MV-4-11 (cell line): ENCODE measurements at places on chromosomes 2 and 18.

- DNase-seq: no peak
These were observed 10.6 kb downstream of the CFLAR start for GRCh38 chr2:201126308-201127151.

DNA sequence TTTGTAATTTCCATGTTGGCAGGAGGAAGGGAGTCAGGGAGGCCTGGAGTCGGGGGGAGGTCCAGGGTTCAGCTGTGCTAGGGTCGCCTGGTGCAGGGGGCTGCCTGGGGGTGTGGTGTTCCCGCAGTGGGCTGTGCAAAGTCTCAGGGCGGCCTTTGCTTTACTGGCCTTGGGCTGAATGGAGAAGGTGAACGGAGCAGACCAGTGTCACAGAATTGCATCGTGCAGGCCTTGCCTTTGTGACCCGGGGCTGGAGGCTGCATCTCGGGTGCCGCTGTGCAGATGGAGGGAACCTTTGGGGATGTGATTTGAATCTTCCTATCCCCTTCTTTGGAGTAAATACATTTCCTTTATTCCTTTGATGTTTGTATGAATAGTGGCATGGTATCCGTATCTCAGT is 8.8 kb downstream of the SNTG2 start:
- DNase-seq: no peak

DNA sequence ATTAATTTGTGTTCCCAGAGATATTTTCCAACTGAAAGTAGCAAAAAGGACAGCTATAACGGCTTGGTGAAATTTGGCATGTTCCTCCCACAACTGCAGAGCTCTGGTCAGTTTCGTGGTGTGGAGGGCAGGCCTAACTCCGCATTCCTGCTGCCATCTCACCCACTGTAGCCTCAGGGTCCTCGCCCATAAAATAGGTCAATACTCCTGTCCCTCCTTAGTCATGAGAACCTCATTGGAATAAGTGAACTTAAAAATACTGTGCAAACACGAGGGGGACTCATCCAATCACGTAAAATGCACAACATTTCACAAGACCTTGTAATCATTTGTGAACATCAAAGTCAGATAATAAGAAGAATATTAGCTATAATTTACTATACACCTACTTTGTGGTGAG is 143.5 kb upstream of the NCKAP5 start:
- no peak for DNase-seq

- no peak for DNase-seq
These were observed 68.6 kb downstream of the LPIN1 start for GRCh38 chr2:11814979-11815510.

DNA sequence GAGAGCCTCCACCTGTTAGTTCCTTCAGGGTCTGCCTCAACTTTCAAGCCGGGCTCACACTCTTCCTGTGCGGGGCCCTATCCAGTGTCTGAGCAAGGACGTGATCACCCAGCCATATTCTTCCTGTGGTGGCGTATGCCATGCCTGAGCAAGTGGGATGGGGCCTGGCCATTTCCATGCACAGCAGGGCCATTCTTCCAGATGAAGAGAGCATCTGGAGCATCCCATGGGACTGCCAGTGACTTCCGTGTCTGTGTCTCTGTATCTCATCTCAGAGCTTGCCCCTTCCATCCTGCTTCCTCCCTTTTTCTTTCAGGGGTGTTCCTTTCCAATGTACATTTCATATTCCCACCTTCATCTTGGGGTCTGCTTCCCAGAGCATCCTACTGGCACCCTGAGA is 20.2 kb downstream of the SCG2 start:
- no peak for DNase-seq

- DNase-seq: no peak
These were observed 125.2 kb upstream of the PIK3C3 start for GRCh38 chr18:41829647-41830516.

GRCh38 chr2:178718283-178718682 is 88.9 kb downstream of the TTN start:
- no peak for DNase-seq

DNA sequence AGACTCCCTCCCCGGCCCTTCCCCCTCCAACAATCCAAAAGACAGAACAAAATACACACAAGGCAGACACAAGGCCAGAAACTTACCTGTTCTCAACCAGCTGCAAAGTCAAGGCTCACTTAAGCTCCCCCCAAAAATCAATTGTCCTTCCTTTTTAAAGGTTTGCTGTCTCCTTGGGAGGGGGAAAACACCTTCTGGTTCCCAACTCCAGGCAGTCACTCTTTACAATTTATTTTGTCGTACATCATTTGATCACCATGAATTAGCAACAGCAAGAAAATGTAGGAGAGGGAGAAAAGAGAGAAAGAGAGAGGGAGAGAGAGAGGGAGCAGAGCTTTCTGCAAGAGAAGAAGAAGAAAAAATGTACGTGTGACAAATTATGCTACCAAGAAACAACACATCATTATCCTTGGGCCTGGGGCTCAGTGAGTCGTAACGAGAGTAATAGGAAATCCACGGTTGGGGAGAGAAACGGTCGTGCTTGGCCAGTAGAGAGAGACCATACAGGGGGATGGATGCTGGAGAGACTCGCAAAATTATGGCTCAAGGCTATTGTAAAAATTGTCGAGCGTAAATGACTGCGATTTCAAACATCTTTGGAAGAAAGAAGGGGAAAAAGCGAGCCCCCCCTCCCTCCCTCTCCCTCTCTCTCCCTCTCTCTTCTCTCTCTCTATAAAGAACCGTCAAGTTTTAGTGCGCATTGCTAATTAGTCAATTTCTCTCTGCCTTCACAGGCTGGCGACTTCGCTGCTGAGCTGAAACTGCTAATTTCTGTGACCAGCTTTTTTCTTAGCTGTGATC is at the start of gene KLHL14:
KLHL14 (minus strand) TSS at position 443 of the 801 bp plus-strand sequence. CDS start 2,432 bp downstream, outside the sequence.
- DNase-seq: no peak

- peak; percentile 7 for DNase-seq
These were observed 53.2 kb downstream of the NEB start for GRCh38 chr2:151681051-151681450.

DNA sequence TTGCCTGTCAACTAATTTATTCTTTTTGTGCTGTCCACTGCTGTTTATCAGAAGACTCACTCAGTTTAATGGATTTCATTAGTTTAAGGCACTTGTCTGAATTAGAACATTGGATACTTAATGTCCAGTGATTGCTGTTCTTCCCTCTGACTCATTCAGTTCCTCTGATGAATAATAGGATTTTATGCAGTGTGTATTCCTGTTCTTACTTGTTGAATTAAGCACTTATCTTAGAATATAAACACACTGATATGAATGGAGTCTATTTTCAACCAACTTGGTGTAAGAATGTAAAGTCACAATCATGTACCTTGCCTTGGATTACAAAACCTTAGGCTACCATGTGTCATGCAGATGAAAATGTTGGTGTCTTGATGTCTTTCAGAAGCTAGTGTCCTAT is 87.0 kb upstream of the PROKR1 start:
- no peak for DNase-seq

DNA sequence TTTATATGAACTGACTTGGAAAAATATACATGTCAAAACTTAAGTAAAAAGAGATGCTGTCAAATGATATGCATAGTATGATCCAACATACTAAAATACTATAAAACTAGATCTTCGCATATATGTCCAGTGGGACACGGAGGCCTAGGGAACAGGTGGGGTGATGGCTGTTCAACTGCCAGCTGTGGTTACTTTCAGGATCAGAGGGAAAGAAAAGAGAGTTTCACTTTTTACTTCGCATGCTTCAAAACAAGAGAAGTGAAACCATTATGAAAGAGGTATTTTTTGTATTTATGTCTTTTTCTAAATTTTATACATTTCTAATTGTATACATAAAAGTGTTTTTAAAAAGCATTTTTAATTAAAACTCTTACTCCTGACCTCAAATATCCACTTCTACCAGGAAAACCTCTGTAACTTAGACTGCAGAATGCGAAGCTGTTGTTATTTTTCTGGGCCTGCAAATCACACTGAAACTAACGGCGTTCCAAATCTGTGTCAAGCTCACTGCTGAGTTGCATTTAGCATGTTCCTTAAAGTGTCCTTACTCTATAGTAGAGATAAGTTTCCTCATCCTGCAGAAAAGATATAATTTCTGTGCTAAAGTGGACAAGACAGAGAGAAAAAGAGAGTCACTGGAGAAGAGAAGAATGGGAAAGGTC is 97.8 kb upstream of the SLC35G4 start:
- DNase-seq: peak; percentile 81

- DNase-seq: peak; percentile 50
These were observed 51.1 kb downstream of the DSC3 start for GRCh38 chr18:30991397-30991796.

GRCh38 chr2:98883780-98884211 is 52.2 kb downstream of the CRACDL start:
- no peak for DNase-seq

- no peak for DNase-seq
These were observed 271.5 kb downstream of the AGAP1 start for GRCh38 chr2:235765181-235765820.

GRCh38 chr2:82215212-82215611 is 1910.7 kb upstream of the LRRTM1 start:
- peak; percentile 1 for DNase-seq

GRCh38 chr2:230011617-230012016 is 57.1 kb downstream of the SLC16A14 start:
- no peak for DNase-seq

GRCh38 chr18:26722565-26722931 is 143.0 kb downstream of the AQP4 start:
- DNase-seq: no peak

DNA sequence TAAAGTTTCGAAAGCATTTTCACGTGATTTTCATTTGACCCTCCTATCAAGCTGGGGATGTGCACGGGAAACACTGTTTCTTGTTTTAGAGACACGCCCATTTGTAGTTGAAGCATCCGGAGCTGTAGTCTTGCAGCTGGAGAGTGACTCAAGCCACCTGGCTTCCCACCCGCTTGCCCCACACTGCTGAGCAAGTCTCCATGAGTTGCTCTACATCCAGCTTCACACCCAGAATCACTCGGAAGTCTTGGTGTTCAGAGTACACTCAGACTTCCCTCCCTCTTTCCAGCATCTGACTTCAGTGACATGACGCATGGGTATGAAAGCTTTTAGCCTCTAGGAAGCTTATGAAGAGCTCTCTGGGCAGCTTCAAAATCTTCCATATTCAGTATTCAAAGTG is 262.4 kb downstream of the NBAS start:
- DNase-seq: no peak

DNA sequence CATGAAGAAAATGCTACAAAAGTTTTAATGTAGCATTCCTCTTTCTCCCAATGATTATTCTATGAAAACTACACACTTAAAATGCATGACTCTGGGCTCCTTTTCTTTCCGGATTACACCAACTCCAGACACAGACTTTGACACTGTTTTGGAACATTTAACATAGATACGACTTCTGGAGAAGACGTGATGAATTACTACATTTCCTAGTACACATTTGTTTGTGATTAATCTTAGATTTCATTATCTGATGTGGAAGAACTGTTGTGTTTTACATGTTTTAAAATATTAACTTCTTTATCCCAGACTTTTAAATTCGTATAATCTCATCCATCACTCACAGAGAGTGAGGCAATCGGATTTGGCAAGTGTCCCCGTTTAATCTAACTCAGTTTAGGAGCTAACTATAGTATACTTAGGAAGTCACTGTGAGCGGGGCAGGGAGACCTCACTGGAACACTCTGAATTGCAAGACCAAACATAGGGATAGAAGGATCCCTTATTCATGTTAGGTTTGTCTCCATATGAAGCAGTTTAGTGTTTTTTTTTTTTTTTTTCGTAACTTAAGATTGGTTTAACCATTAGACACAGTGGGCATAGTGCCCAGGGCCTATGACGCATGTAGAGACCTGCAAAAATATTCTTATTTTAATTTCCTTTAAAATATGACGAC is 66.7 kb downstream of the PDE1A start:
- no peak for DNase-seq

GRCh38 chr2:231900486-231900942 is 25.7 kb downstream of the NPPC start:
- DNase-seq: peak; percentile 61

GRCh38 chr2:58852243-58852642 is 611.1 kb upstream of the FANCL start:
- no peak for DNase-seq

DNA sequence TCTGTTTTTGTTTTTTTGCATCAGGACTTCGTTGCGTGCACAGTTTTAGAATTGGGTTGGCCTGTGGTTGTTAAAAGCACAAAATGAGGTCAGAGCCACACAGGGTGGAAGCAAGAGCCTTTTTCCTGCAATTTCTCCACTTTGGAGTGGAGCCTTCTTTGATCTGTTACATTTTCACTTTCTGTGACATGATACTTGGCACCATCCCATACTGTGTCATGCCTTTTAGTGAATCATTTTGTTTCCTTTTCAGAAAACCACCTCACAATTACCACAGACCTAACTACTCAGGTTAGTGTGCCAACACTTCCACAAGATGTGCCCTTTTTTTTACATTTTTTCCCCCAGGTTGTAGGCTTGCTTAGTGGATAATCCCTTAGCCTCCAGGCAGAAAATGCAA is 32.5 kb downstream of the MERTK start:
- DNase-seq: peak; percentile 31

GRCh38 chr18:78505851-78506461 is 473.7 kb upstream of the SALL3 start:
- no peak for DNase-seq

GRCh38 chr2:146193619-146194018 is 1651.2 kb upstream of the ACVR2A start:
- DNase-seq: no peak

DNA sequence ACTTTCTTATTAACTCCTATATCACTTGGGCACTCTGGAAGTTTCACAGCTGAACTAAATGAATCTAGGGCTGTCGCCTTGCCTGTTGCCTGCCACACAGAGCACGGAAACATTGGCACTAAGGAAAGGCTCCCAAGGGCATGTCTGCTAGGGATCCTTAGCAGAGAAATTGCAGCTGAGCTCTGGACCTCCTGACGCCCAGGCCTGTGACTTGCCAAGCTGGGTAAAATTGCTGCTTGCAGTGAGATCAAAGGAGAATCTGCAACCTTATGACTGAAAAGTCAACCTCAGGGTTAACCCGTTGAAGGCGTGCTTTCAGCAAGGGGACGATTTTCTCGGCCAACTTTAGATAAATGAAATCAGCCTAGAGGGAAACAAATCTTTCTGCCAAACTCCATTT is 189.8 kb downstream of the NCK2 start:
- DNase-seq: no peak

GRCh38 chr2:44135771-44136170 is 32.9 kb upstream of the PPM1B start:
- DNase-seq: no peak

GRCh38 chr18:13112982-13113381 is 105.6 kb upstream of the LDLRAD4 start:
- peak; percentile 35 for DNase-seq

DNA sequence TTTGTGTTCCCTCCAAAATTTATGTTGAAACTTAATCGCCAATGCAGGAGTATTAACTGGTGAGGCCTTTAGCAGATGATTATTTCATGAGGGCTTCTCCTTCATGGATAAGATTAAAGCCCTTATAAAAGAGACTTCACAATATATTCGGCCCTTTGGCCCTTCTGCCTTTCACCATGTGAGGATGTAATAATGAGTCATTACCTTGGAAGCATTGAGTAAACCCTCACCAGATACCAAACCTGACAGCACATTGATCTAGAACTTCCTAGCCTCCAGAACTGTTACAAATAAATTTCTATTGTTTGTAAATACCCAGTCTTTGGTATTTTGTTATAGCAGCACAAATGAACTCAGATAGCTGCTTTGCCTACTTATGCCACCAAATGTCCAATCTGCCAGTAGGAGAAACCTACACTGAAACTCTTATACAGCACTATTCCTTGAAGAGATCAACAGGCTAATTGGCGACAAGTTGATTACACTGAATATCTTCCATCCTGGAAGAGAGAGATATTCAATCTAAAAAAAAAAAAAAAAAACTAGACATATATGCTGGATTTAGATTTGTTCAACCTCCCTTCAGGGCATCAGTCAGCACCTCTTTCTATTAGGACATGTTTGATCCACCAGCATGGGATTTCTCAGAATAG is 125.9 kb upstream of the COL5A2 start:
- no peak for DNase-seq
